ENCODE measurements at places on chromosomes 3 and 15.

- DNase-seq = no peak
Measured at GRCh38 chr3:185925353-185925752, 12.5 kb downstream of the TRA2B start.

- DNase-seq = no peak
Measured at GRCh38 chr3:139944256-139944910, 9.4 kb downstream of the CLSTN2 start.

- no peak for DNase-seq
Measured at GRCh38 chr3:113070681-113071113, 79.9 kb downstream of the GTPBP8 start.

DNA sequence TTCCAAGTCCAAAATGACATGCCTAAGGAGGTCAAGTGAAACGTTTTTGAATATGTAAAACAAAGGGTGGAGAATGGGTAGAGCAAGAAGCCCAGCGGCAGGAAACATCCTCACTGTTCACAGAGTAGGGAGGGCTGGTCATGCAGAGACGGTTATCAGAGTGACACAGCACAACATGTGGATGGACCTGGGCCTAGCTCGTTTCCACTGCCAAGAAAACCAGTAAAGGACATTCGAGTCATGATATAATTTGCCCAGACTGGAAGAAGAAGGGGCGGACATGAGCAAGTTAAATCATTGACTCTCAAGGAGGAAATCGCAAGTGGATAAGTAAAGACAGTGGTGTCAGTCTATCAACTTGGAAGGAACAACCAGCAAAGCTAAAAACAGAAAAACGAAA lies 89.3 kb downstream of the LRIG1 start:
- no peak for DNase-seq

DNA sequence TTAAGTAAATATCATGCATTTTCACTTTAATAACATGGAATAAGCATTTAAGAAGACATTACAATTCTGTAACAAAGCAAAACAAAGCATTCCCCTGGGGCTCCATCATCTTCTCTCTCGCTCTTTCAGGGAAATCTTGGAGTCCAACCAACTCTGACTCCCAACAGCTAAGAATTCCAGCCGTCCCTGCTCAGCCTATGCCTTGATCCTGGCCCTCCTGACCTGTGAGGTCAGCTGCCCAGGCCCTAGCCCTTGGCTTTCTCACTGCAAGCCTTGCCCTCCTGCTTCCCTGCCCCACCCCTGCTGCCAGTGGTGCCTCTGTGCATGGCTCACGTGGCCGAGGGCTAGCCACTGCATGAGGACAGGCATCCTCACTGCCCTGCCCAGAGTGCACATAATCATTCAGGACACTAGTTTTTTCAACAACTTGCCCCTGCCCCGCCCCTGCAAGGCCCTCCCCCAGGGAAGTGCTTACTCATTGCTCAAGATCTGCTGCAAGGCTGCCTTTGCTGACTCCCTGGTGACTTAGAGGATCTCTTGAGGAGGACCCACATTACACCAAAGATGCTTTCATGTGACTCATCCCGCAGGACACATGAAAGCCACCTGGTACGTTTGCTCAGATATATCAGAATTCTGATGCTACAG lies 37.6 kb downstream of the MTMR10 start:
- no peak for DNase-seq

DNA sequence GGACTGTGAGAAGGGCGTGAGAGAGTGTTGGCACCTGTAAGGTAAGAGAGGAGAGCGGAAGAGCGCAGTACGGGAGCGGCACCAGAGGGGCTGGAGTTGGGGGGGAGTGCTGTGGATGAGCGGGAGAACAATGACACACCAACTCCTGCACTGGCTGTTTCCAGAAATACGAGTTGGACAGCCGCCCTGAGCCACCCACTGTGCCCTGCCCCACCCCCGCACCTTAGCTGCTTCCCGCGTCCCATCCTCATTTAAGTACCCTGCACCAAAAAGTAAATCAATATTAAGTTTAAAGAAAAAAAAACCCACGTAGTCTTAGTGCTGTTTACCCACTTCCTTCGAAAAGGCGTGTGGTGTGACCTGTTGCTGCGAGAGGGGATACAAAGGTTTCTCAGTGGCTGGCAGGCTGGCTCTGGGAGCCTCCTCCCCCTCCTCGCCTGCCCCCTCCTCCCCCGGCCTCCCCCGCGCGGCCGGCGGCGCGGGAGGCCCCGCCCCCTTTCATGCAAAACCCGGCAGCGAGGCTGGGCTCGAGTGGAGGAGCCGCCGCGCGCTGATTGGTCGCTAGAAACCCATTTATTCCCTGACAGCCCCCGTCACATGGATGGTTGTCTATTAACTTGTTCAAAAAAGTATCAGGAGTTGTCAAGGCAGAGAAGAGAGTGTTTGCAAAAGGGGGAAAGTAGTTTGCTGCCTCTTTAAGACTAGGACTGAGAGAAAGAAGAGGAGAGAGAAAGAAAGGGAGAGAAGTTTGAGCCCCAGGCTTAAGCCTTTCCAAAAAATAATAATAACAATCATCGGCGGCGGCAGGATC lies at the start of gene SOX2:
TSS of gene SOX2 (plus strand) at position 601 of the 811 bp plus-strand sequence. CDS start 436 bp downstream, outside the sequence.
- DNase-seq = no peak

DNA sequence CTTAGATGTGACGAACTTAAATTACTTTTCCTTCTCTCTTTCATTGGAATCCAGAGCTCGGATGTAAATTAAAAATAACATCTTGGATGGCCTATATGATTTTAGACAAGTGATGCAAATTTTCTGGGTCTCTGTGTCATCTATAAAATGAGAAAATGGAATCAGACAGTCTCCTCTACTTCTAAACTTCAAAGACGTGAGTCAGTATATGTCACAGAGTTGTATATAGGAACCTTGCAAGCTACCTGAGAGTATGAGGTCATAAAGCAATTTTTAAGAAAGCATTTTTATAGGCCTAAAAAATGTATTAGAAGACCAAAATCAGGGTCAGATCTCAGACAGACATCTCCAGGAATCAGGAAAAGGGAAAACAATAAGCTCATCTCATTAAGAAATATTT lies 128.3 kb downstream of the TBL1XR1 start:
- DNase-seq = no peak

DNA sequence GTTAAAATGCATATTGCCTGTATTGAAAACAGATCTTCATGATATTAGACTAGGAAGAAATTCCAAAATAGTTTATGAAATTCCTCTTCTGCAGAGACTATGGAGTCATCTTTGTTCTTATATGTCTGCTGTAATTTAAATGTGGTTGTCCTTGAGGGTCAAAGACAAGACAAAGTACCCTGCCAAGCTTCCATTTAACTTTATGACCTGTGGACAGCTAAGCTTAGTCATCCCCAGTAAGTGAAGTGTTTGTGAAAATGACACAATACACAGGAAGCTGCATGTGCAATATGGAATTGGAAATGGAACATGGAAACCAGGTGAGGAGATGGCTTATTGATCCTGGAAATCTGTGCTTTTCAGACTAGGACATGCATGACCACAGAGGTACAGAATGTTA lies 68.5 kb upstream of the GBE1 start:
- no peak for DNase-seq

- no peak for DNase-seq
Measured at GRCh38 chr3:47794544-47794943, 8.4 kb upstream of the DHX30 start.

DNA sequence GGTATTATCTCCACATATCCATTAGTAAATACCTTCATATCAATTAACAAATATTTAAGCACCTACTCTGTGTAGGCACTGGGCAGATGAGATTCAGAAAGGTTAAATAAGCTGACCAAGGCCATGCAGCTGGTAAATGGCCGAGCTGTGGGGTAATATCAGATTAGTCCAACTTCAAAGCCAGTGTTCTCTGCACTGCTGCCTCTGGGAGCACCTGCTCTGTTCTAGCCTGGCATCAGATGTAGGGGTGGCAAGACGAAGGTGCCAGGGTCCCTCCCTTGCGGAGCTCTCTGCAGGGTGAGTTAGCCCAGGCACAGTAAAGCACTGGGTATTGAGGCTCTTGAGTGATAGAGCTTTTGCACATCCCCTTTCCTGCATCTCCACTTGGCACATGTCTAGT lies 5.5 kb downstream of the TATDN2 start:
- no peak for DNase-seq

GRCh38 chr15:101368086-101368780 lies 73.2 kb upstream of the SNRPA1 start:
- no peak for DNase-seq

GRCh38 chr3:175410251-175410650 lies 551.1 kb downstream of the NAALADL2 start:
- DNase-seq = no peak

- no peak for DNase-seq
Measured at GRCh38 chr15:76064375-76064774, 4.6 kb downstream of the TMEM266 start.

GRCh38 chr3:55488398-55489055 lies 1.4 kb upstream of the WNT5A start:
- DNase-seq = no peak

- no peak for DNase-seq
Measured at GRCh38 chr15:89330119-89330518, 4.5 kb downstream of the POLG start.

DNA sequence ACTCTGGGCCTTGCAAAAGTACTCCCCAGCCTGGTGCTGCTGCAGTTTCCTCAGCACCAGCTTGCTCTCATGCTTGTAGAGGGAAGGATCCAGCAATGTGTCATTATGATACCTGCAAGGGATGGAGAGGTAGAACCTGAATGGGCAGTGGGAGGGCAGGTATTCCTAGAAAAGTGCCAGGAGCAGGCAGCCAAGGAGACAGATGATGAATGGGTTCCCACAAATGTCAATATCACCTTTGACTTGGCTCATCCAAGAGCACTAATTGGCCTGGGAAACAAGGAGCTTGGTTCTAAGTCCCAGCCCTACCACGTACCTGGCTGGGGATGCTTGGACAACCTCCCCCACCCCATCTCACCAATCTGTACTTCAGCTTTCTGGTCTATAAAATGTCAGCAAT lies 9.4 kb downstream of the CILP start:
- DNase-seq = no peak

- DNase-seq = no peak
Measured at GRCh38 chr3:150265305-150265704, 142.8 kb upstream of the TSC22D2 start.

DNA sequence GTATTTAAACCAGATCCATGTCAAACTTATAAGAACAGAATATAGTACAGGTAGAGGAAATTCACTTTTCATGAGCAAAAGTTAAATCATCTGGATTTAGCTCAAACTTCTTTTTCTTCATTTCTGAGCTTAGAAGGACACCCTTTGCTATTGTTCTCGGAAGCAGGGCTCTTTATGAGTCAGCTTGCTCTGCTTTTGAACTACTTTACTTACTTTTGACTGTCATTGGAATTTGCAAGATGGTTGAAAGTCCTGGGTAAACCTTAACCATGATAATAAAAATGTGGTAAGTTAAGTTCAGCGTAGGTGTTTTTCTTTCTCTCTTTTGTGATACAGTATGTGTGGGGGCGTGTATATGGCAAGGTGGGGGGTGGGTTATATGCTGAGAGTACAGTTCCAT lies 312.7 kb upstream of the DPH6 start:
- no peak for DNase-seq

DNA sequence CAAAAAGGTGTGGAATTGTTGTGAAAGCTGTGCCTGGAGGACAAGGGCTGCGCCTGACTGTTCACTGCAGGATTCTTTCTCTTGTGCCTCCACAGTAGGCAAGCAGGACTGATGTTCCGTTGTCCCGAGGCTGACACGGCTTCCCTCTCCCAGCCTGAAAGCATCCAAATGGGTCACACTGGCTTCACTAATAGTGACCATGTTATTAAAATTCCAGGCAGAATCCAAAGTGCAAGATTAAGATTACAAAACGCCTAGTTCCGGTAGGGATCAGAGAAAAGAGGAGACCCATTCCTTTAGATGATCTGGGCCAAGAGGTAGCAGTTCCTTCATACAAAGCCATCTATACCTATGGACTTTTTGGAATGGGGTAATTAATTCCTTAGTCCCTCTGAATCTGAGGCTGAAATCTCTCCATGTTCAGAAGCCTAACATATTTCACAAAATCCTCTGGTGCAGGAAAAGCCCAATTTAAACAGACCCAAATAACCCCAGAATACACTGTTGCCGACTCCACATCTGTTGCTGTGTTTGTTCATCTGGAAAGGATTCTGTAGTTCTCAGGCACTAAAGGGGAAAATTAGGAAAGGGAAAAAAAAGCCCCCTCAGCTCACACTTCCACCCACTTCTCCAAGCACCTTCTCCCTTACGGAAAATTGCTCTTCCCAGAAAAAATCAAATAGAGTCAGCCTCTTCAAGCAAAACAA lies 145.9 kb downstream of the RORA start:
- no peak for DNase-seq

DNA sequence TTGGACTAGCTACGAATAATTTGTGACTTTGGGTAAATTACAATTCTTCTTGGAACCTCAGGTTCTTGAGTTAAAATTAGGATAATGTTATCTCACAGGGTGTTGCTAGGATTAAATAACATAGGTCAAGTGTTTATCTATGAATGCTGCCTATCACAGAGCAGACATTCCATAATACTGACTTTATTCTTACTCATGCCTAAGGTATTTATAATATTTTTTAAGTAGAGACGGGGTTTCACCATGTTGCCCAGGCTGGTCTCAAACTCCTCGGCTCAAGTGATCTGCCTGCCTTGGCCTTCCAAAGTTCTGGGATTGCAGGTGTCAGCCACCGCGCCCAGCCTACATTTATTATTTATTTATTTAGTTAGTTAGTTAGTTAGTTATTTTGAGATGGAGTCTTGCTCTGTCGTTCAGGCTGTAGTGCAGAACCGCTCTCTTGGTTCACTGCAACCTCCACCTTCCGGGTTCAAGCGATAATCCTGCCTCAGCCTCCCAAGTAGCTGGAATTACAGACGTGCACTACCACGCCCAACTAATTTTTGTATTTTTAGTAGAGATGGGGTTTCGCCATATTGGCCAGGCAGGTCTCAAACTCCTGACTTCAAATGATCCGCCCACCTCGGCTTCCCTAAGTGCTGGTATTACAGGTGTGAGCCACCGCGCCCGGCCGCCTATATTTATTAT lies 741 bp upstream of the ZNF106 start:
- DNase-seq = no peak

GRCh38 chr15:67762610-67763368 lies 62.5 kb upstream of the SKOR1 start:
- DNase-seq = no peak

- no peak for DNase-seq
Measured at GRCh38 chr3:45628746-45629145, 34.2 kb downstream of the LIMD1 start.

GRCh38 chr3:101027286-101027685 lies 34.1 kb upstream of the ABI3BP start:
- no peak for DNase-seq

DNA sequence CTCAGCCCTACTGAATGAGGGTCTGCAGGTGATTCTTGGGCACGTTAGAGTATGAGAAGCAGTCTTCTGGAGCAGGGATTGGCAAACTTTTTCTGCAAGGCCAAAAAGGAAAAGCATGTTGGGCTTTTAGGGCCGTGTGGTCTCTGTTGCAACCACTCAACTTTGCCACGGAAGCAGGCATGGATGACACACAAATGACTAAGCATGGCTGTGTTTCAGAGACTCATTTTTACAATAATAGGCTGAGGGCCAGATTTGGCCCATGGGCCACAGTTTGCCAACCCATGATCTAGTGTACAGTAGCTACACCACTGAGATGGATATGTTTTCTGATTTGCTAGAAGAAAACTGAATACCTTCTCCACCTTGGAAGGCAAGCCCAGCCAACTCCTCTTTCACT lies 66.1 kb upstream of the PRICKLE2 start:
- DNase-seq = no peak

Data from cortex of kidney (tissue), 1 donor.